ENCODE measurements at places on chromosomes 7 and 10.
A peak's percentile ranks its signal among the peaks of the same experiment; 100 is the strongest.

GRCh38 chr10:129839285-129840195 lies 124.5 kb downstream of the EBF3 start:
- DNase-seq: no peak

DNA sequence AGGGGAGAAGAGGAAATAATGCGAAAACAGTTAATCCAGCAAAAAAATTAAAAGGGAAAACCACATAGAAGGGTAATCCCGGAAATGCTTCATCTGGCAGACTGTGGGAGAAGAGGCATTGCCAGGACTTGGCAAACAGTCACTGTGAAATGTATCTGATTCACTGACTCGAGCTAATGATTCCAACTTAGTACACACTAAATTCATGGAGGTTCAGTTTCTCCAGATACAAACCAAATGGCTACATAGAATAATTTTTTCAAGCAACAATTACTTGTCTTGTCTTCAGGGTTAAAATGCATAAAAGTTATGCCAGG lies 36.4 kb downstream of the GDI2 start:
- DNase-seq: no peak

GRCh38 chr7:37504801-37505200 lies 56.1 kb upstream of the ELMO1 start:
- no peak for DNase-seq

DNA sequence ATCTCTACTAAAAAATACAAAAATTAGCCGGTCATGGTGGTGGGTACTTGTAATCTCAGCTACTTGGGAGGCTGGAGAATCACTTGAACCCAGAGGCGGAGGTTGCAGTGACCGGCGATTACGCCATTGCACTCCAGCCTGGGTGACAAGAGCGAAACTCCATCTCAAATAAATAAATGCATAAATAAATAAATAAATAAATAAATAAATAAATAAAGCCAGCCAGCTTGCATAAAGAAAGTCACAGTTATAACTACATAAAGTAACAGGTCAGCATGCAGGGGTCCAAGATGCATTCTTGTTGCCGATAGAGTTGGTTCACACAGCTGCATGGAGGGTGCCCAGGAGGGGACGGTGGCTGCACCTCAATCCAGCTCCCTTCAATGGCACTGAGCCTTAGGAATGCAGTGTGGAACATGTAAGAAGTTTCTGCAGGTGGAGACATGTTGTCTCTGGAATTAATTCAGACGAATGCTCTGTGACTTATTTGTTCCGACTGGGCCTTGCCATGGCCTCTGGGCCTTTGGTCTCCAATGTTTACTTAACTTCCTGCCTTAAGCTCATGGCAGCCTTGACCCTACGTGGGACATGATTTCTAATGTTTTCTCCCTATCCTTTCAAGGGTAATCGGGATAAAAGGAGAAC lies 159.6 kb upstream of the PRKCQ start:
- DNase-seq: no peak

DNA sequence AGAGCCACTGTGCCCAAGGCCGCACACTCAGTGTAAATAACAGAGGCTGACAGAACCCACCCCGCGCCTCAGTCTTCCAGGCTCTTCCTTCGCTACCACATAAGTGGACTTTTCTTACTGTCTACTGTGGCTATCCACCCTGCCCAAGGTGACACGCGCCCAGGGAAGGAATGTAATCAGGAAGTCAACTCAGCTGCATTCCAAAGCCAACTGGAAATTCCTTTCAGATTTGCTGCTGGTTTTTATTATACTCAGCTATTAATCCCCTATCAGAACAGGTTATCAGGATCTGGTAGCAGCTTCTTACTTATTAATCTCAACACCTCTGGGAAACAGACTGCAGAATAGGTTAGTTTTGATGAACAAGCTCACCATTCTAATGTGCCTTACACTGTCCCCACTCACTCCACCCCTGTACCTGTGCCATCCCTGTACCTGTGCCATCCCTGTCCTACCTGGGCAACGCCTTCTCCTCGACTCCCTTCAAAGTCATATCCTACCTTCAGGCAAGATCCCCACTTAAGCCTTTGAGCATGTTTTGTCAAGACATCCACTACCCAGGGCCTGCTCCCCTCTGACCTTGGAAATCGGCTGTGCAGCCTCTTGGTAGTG lies 90.7 kb downstream of the NHLRC2 start:
- no peak for DNase-seq

DNA sequence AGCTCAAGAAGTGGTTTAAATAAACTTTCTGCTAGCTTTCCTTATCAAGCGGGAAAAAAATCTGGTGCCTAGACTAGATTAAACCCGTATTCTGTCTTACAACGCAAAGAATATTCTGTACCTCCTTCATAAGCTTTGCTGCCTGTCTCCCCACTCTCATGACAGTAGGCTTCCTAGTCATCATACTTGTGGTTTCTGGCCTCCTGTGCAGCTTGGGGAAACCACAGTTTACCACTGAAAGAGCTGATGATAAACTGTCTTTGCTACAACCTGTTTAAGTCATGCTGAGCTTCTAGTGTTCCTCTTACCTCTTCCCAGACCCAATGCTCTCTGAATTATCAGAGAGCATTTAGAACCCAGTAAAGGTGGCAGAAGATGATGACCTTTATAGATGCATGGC lies 55.0 kb downstream of the PODXL start:
- peak; percentile 66 for DNase-seq

DNA sequence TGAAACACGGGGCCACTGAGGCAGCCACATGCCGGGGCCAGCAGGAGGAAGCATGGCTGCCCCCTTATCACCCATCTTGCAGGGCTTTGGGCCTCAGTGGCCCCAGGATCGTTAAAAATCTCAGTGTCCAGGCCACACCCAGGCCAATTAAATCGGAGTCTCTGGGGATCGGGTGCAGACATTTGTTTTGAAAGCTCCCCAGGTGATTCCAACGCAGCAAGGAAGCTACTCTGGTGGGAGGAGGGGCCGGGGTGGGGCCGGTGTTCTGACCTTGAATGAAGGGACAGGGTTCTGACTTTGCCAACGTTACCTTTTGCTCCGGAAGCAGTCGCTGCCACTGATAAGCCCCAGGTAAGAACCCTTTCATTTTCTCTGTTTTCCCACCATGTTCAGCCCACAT lies 412.3 kb upstream of the FOXK1 start:
- DNase-seq: no peak

DNA sequence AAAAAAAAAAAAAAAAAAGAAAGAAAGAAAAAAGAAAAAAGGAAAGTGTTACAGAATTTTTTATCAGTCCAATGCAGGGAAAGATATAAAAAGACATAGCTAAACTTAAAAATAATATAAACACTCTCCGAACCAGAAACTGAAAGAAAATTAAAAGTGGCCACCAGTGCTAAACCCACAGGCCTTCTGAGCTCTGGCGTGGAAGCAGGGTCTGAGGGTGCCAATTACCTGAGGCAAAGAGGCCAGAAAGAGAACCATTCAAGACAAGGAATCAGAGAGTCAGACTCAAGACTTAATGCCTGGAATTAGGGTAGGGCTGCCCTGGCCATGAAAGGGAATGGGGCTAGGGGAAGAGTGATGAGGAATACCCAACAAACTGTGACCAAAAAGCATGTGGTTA lies 36.9 kb upstream of the STARD3NL start:
- DNase-seq: no peak

DNA sequence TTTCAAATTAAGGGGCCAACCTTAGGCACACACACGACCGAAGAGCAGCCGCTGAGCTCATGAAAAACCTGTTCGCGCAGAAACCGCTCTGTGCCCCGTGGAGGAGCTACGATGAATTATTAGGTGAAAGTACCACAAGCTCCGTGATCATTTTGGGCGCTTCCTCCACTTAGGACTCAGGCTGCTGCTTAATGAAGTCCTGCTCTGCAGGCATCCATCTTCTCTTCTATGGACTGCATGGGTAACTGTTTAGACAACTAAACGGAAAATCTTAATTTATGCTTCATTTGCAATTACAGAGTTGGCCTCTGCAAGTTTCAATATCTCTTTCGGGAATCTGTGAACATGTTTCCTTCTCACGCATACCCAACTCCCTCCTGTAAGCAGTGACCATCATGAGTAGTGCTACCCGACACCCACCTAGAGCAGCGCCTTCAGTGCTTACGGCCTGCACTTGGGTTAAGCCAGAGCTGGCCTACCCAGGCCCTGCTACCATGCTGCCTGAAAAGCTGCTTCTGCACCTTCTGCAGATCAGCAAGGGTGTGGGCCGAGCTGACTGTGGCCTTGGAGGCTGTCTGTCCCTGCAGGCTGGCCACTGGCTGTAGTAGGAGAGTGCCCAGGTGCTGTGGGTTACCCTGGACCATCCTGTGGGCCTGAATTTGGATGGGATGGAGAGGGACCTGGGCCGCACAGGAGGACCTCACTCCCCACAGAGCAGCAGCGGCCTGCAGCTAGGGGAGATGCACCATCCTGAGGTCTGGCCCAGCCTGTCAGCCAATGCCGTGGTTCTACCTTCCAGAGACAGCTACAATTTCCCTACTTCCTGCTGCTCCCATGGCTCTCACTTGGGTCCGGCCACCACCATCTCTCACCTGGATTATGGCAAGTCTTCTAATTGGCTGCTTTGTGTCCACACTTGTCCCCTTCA lies 36.0 kb downstream of the GNA12 start:
- DNase-seq: no peak

DNA sequence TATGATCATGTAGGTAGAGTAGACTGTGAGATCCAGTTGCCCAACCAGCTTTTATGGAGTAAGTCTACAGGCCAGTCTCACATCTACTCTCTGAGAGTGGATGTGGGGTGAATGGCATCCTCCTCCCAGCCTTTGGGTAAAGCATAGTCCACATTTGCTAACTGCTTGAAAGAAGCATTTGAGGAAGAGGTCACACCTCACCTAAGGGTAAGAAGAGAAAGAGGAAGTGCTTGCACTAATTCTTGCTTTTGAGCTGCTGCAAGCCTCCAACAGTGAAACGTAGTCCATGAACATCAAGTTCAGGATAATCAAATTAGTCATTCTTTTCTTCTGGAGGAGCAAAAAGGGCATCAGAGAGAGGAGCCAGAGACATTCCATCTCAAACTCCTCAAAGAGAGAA lies 93.9 kb upstream of the AGR3 start:
- no peak for DNase-seq

DNA sequence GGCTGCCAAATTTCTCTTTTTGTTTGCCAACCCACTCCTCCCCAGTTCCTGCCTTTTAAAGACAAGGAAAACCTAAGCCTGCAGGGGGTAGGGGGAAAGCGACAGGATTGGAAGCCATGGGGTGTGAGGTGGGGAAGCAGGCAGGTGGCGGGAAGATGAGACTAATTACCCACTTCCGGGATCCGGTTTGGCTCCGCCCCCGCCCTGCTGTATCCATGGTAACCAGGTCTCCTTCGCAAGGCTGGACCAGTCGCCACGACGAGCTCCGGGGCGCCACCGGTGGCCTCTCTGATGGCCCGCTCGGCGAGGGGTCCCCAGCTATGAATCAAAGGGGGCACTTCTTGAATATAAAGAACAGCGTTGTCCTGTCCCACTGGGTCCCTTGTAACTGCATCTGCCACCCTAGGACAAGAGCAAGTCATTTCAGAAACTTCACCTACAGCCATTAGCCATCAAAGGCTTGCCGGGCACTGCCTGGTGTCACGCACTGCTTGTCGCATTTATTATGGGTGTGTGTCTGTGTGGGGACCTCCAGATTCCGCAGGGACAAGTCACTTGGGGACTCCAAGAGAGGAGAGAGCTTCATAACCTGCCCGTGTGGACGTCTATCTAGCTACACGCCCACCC lies 55.4 kb upstream of the LMTK2 start:
- peak; percentile 35 for DNase-seq

DNA sequence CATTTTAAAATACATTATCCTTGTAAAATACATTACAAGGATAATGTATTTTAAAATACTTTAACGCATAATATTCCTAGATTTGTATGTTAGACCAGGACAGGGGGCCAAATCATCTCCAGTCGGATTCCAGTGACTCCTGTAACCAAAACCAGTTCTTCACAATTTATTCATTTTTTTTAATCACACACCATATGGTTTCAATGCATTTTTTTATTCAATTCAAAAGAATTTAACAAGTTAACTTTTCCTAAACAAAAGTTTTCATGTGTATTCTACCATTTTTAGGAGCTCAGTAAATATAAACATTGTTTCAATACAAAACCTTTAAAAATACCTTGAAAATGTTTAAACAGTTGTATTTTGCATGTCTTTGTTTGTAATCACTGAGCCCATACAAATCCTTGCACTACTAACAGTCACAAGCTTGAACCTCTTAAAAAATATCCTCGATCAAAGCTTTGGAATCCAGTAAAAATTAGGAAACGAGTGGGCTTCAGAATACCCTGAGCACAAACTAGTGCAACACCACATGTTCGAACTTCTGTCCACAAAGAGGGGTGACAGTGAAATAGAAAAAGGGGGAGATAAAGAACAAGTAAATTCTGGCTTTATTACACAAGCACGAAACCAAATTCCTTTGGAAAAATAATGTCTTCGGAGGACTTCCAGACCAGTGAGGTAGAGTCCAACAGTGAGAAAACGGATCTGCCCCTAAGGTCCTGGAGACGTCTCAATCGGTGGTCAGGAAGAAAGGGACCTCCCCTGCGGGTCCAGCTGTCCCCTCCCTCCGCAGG lies 1.6 kb downstream of the CCDC71L start:
- DNase-seq: no peak

DNA sequence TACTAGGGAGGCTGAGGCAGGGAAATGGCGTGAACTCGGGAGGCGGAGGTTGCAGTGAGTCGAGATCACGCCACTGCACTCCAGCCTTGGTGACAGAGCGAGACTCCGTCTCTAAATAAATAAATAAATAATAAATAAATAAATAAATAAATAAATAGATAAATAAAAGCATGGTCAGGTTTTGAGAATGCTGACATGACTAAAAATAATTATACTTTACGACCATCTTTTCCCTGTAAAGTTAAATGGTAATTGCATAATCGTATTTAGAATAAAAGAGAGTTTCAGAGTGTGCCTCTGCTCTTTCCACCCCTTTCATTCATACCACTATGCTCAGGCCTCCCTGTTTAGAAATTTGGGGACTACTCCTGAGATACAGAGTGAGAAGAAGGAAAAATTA lies 326.5 kb downstream of the CNTNAP2 start:
- DNase-seq: no peak

- DNase-seq: no peak
These were observed 275.6 kb upstream of the FOXK1 start for GRCh38 chr7:4406288-4407058.

GRCh38 chr10:97711640-97712572 lies 1.6 kb upstream of the MARVELD1 start:
- no peak for DNase-seq

DNA sequence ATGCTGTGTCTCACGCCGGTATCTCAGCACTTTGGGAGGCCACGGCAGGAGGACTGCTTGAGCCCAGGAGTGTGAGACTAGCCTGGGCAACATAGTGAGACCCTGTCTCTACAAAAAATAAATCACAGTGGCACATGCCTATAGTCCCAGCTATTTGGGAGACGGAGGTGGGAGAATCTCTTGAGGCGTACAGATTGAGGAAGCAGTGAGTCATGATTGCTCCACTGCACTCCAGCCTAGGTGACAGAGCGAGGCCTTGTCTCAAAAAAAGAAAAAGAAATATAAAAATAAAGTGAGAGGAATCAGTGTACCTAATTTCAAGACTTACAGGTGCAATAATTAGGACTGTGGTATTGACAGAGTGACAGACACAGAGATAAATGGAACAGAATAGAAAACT lies 23.9 kb downstream of the SLC25A40 start:
- no peak for DNase-seq

- DNase-seq: peak; percentile 9
These were observed 734 bp downstream of the PTPN12 start for GRCh38 chr7:77537778-77538280.
